ENCODE measurements at places on chromosomes 13 and 19.
A peak's percentile ranks its signal among the peaks of the same experiment; 100 is the strongest.

DNA sequence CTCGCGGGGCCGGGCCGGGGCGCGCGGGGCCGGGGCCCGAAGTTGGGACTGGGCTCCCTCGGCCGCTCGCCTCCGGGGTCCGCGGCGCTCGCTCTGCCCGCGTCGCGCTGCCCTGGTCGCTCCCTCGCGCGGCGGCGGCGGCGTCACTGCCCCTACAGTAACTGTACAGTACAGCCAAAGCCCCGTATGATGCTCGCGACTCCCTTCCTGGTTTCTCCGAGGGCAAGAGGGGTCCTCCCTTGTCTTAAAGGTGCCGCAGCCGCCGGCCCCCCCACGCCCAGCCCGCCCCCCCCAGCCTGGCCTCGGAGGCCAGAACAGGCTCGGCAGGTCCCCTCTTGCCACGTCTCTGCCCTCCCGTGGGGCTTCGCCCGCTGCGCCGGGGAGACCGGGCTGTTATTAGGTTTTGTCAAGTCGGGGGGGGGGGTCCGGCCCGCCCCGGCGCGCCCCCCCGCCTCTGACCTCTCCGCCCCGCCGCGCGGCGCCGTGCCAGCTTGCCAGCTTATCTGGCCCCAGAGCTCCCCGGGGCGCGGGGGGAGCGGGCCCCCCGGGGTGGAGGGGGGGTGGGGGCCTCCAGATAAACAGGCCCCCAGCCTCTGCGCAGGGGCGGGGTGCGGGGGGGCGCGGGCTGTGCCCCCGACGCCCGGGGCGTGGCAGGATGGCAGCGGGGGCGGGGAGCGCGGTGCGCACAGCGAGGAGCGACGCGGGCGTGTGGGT is at the start of gene ZBTB7A:
Gene ZBTB7A, minus strand, starts transcription at position 218 of the 714 bp plus-strand sequence. CDS start 11,667 bp downstream, outside the sequence.
- peak; percentile 82 for DNase-seq

- DNase-seq: no peak
Observed at GRCh38 chr13:113454936-113455335, 1.6 kb upstream of the ADPRHL1 start.

- no peak for DNase-seq
Observed at GRCh38 chr13:28353679-28354078, 141.2 kb downstream of the FLT1 start.

- no peak for DNase-seq
Observed at GRCh38 chr13:30404207-30404606, 18.1 kb upstream of the UBE2L5 start.

- DNase-seq: no peak
Observed at GRCh38 chr19:30233375-30233774, 138.8 kb upstream of the ZNF536 start.

GRCh38 chr13:92833071-92833470 is 393.5 kb upstream of the GPC6 start:
- DNase-seq: no peak

GRCh38 chr19:39444598-39445195 is 685 bp upstream of the SUPT5H start:
- no peak for DNase-seq

DNA sequence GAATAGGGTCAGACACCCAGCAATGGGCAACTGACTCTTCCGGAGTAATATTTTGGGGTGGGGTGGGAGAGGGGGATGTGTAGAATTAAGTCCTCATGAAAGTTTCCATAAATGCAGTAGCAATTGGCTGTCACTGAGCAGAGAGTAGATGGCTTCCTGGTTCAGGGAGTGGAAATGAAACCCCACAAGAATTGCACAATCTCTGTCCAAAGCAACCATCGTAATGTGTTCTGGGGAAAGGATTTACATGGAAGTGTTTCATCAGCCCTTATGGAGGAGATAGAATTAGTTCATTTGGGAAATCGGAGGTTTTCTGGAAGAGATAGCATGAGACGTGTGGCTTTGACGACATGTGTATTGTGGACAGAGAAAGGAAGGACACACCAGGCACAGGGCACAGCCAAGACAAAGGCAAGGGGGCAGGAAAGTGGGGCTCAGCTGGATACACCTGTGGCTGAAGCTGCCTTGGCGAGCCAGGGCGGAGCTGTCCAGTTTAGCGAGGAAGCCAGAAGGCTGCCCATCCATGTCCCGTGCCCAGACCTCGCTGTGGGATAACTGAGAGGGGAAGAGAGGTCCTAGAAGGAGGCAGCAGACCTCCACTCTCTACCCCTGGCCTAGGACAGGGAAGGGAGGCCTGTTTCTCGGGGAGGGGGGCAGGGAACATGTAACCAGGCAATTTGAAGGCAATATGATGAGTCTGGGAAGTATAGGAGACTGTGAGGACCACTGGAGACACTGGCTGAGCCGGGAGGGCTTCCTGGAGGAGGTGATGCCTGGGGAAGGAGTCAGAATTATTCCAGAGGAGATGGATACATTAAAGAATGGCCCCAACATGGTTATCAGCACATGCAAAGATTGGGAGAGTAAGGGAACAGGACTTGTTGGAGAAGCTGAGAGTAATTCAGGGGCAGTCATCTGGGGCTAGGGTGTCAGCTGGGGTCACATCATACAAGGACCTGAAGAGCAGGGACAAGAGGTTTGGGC is 2.6 kb upstream of the CLEC4G start:
- DNase-seq: no peak

GRCh38 chr13:34070006-34070405 is 252.1 kb downstream of the RFC3 start:
- DNase-seq: no peak

- no peak for DNase-seq
Observed at GRCh38 chr19:4908781-4909155, 533 bp upstream of the UHRF1 start.

DNA sequence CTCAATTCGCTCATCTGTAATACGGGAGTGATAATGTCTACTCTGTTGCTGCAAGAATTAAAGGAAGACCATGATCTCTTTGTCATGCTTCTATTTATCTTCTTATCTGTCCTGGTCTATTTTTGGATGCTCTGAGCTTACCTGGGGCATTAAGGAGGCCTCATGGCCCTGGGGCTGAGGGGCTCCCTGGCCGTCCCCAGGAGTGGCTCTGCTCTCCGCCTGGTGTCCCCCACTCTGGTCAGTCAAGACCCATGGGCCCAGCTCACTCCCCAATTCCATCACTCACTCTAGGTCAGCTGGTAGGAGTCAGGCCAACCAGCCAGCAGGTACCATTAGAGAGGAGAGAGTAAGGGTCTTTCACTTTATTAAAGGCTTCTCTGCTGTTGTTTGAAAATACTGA is 1.1 kb upstream of the CHST8 start:
- DNase-seq: no peak

DNA sequence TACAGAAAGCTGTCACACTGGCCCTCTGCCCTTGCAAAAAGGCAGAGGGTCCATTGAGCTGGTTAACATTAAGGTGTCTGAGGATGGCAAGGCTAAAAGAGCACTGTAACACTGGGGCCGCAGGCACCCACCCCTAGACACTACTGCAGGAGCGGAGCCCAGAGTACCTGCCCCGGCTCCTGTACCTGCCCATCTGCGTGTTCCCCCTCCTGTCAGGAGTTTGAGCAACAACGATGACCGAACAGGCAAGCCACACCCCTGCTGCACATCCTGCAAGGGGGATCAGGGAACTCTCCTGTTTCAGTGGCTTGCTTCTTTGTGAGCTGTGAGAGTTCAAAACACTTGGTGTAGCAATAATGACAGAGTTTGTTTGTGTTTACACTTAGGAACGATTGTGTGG is 117.4 kb upstream of the STARD13 start:
- no peak for DNase-seq

GRCh38 chr19:38970664-38971532 is 4.6 kb downstream of the FBXO17 start:
- DNase-seq: no peak

DNA sequence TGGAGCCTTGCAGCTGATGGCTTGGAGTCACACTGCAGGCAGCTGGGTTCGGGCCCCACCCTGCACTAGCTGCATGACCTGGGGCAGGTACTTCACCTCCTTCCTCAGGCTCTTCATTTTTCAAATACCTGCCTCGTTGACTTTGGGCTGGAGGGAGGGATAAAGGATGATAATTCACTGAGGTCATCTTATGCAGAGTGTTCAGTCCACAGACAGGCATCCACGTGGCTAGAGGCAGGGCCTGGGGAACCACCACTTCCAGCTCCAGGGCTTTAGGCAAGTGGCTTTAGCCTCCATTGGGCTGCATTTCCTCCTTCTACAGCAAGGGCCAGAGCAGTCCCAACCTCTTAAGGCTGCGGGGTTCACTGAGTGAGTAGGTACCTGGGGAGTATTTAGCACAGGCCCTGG is 84.8 kb downstream of the SIPA1L3 start:
- DNase-seq: no peak

DNA sequence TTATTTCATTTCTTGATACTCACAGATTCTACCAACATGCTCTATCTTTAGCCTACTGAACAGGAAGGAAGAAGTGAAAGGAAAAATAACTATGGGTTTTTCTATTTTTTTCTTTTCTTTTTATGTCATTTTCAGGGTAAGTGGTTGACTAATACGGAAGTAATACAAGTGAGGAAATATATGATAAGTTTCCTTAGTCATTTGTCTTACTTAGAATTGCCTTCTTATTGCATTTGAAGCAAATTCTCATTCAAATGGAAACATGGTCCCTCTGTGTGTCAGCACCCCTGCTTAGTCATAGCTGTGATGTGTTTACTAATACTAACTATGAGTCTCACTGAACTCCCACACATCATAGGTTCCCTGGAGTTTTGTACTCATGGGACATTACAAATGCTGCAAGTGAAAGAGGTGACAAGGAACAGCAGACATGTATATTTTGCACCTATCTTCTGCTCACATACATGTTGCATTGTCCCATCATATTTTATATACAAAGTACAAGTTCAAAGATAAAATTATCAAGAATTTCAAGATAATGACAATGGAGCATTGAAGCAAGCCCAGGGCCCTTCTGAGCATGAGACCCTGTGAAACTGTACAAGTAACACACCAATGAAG is 60.1 kb downstream of the DCT start:
- no peak for DNase-seq

- DNase-seq: peak; percentile 42
Observed at GRCh38 chr19:34096020-34096915, 76.0 kb upstream of the LSM14A start.

DNA sequence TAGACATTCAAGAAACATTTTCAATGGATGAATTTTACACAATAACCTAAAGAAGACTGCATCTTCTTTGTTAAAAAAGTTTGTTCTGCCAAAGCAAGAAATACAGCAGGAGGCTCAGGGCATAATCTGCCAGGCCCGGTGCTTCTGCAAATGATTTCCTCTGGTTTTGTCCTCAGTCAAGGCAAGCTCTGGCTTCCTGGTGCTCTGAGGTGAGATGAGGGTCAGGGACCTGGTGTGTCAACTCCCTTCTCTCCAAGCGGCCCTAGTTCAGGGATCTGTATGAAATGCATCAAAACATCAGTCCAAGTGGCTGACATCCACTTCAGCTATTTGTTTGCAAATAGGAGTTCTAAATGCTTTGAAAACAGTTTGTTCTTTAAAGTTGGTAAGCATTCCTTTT is 31.6 kb downstream of the LACC1 start:
- DNase-seq: no peak

DNA sequence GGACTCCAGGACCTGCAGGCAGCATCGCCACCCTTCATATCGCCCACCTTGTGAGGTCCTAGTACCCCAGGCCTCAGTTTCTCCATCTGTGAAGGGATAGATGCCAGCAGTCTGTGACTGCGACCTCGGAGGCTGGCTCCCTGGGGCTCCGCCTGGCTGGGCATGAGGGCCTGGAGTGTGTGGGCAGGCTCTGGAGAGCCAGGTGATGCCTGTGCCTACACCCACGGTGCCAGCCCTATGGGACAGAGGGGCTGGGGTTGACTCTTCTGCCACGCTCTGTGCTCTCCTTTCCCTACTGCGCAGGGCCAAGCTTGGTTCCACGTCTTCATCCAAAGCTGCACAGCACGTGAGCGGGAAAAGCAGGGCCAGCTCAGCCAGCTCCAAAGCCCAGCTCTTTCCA is 26.0 kb upstream of the NFIC start:
- no peak for DNase-seq

DNA sequence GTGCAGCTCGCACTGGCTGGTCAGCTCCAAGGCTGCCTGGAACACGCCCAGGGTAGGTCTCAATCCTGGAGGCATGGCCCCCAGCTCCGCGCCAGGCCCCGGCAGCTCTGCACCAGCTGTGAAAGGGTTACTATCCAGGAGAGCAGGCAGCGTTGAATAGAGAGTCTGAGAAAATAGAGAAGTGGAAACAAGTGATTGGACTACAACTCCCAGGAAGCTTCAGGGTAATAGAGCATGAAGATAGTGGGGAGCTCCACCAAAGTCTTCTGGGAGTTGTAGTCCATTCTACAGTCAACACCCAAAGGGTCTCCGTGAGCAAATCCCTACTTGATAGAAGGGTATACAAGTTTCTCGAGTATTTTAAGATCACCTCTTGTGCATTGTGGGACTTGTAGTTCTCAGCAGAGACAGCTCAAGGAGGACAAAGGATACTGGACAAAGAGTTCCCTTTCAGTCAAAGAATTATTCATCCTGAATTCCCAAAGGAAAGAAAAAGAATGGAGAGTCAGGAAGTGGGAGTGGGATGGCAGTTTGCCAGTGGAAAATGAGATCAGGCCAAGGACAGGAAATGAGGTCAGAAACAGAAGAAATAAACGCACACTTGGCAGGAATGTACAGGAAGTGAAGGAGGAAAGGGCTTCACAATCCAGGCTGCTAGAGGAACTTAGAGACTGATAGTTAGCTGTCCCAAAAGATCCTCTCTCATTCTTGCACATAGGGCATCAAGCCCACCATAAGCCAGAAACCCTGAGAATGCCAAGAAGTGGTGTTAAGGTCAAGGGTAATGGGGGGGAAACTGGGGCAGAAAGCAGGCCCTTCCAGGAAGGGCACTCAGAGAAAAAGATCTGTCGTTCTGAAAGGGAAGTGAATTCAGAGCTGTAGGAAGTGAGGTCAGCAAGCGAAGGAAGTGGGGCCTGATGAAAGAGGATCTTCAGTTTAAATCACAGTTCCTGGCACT is 5.5 kb upstream of the MAMSTR start:
- DNase-seq: peak; percentile 92

GRCh38 chr19:52785506-52785905 is 1.1 kb downstream of the ZNF600 start:
- DNase-seq: no peak

GRCh38 chr13:28370448-28370847 is 124.5 kb downstream of the FLT1 start:
- no peak for DNase-seq

- peak; percentile 38 for DNase-seq
Observed at GRCh38 chr13:74306496-74306895, 172.3 kb upstream of the KLF12 start.

GRCh38 chr13:103222683-103223082 is 156.5 kb upstream of the SLC10A2 start:
- DNase-seq: no peak

GRCh38 chr19:5563008-5563431 is 4.7 kb downstream of the TINCR start:
- DNase-seq: no peak

GRCh38 chr19:13881692-13882418 is 4.9 kb downstream of the NANOS3 start:
- peak; percentile 91 for DNase-seq

Measured in Jurkat, Clone E6-1 (cell line).